ENCODE measurements at places on chromosomes 3 and 15. TPM values are rescaled to one million over a fixed set of nuclear protein-coding genes. Genes with fewer than 3 reads are reported as not detected.

CPN2 gene
- total RNA-seq = not detected

CKMT1B gene
- total RNA-seq = 120 TPM

IL16 gene
- 8.1 TPM for total RNA-seq

FBXO45 gene
- 5.7 TPM for total RNA-seq

NMNAT3 gene
- 46.2 TPM for total RNA-seq

GHSR gene
- total RNA-seq = not detected

CXCR6 gene
- total RNA-seq = 3.6 TPM

TIMP4 gene
- 4.9 TPM for total RNA-seq

CSPG4 gene
- total RNA-seq = 15.7 TPM

CCDC13 gene
- 6.8 TPM for total RNA-seq

HGD gene
- total RNA-seq = 140 TPM

FRMD5 gene
- total RNA-seq = 0.57 TPM

IL20RB gene
- 0.57 TPM for total RNA-seq

MINDY4B gene
- not detected for total RNA-seq

PLSCR5 gene
- not detected for total RNA-seq

RASGRF1 gene
- 5.4 TPM for total RNA-seq

CPA3 gene
- 5.8 TPM for total RNA-seq

CSTA gene
- total RNA-seq = not detected

MEX3B gene
- 1.7 TPM for total RNA-seq

LRRIQ4 gene
- total RNA-seq = not detected

EIF3J gene
- 50.0 TPM for total RNA-seq

CCR8 gene
- not detected for total RNA-seq

PSMA4 gene
- 44.3 TPM for total RNA-seq

WDR93 gene
- 1.0 TPM for total RNA-seq

GLCE gene
- total RNA-seq = 49.8 TPM

AMIGO3 gene
- total RNA-seq = 1.2 TPM

FES gene
- 37.1 TPM for total RNA-seq

CYP8B1 gene
- not detected for total RNA-seq

AADAC gene
- 89.9 TPM for total RNA-seq

GATM gene
- 112 TPM for total RNA-seq

GOLGA8J gene
- not detected for total RNA-seq

Measured in Peyer's patch (tissue), 4 donors.